ENCODE measurements at places on chromosomes 12 and 14.

- no peak for DNase-seq
Observed at GRCh38 chr14:34496679-34497513, 34.9 kb upstream of the SPTSSA start.

- DNase-seq: no peak
Observed at GRCh38 chr14:68527329-68527851, 265.5 kb downstream of the ZFP36L1 start.

- no peak for DNase-seq
Observed at GRCh38 chr12:11830307-11830801, 180.9 kb downstream of the ETV6 start.

- DNase-seq: no peak
Observed at GRCh38 chr12:7542813-7543212, 39.2 kb upstream of the CD163 start.

DNA sequence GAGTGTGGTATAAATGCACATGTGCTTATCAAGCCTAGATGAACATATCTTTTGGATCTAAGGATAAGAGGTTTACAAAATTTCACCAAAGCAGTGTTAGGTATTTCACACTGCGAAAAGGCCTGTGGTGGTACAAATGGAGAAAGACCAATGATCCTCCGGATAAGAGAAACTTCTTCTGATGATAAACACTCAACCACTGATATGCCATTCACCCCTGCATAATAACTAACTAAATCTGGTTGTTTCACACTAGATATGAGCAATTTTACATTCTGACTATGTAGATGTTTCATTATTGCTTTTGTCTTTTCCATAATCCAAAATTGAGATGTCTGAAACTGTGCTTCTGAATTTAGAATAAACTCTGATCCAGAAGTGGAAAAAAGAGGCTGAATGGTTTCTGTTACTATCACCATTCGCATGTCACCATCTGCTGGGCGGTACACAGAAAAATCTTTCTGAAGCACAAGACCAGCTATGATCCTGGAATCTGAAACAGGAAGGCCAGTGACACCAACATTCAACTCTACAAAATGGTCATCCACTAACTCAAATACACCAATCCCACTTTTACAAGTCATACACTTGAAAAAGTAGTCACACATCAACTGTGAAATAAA, 1.3 kb downstream of the BBS10 start:
- DNase-seq: peak; percentile 40

DNA sequence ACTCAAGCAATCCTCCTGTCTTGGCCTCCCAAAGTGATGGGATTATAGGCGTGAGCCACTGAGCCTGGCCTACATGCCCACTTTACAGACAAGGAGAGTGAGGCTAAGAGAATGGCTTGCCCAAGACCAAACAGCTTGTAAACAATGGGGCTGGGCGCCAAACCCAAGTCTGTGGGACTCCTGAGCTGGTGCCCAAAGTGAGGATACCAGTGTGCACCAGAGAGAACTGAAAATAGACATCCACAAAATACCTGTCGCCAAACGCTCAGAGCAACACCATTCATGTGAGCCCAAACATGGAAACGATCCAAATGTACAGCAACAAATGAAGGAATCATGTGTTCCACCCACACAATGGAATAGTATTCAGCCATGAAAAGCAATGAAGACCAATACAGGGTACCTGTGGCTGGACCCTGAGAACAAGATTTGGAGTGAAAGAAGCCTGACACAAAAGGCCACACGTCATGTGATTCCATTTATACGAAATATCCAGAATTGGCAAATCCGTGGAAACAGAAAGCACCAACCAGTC, 38.2 kb downstream of the CCNK start:
- no peak for DNase-seq

GRCh38 chr14:96096639-96097610, 57.8 kb downstream of the C14orf132 start:
- no peak for DNase-seq

GRCh38 chr12:507391-507796, 47.7 kb downstream of the B4GALNT3 start:
- DNase-seq: no peak

DNA sequence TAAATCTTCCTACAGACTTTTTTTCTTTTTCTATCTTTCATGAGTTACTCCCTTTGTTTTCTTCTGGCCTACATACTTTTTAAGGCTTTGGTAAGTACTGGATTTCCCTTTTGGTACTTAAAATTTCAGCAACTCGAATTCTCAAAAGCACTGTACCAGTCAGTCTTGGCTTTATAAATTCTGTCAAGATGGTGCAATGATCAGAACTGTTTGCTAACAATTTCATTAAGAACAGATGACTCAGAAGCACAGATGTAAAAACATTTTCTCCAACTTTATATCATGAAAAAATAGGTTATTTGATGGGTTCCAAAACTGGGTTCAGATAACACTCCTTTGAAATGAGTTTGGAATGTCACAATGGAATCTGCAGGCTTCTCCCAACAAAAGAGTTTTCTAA, 1961.8 kb upstream of the FLRT2 start:
- DNase-seq: no peak

GRCh38 chr12:132262256-132263060, 66.9 kb downstream of the GALNT9 start:
- no peak for DNase-seq

DNA sequence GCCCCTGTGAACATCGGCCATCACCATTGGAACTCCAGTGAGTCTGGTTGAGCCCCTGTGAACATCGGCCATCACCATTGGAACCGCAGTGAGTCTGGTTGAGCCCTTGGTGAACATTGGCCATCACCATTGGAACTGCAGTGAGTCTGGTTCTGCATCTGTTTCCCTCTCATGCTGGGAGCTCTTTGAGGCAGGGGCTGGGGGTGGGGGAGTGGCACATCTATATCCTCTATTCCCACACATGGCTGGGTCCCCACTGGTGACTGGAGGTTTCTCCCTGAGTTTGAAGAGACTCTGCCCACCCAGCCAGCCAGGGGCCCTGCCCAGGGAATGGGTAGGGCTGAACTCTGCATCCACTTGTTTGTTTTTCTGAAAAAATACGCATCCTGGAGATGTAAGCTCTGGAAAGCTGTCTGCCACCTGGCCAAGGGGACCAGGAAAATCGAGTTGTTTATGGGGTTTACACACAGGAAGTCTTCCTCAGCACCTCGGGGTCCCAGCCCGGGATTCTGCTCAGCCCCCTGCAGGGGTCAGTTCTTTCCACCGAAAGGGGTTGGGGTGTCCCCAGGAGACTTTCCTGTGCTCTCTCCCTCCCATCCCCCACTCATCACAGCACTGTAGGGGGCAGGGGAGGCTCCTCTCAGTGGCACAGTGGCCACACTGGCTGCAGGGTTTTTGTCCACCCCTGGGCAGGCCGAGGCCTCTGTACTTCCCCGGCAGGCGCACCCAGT, 170.5 kb upstream of the GSC start:
- DNase-seq: no peak

GRCh38 chr14:61154641-61155040, 126.5 kb downstream of the TMEM30B start:
- DNase-seq: no peak

GRCh38 chr14:67343601-67344230, 15.9 kb downstream of the ATP6V1D start:
- no peak for DNase-seq

DNA sequence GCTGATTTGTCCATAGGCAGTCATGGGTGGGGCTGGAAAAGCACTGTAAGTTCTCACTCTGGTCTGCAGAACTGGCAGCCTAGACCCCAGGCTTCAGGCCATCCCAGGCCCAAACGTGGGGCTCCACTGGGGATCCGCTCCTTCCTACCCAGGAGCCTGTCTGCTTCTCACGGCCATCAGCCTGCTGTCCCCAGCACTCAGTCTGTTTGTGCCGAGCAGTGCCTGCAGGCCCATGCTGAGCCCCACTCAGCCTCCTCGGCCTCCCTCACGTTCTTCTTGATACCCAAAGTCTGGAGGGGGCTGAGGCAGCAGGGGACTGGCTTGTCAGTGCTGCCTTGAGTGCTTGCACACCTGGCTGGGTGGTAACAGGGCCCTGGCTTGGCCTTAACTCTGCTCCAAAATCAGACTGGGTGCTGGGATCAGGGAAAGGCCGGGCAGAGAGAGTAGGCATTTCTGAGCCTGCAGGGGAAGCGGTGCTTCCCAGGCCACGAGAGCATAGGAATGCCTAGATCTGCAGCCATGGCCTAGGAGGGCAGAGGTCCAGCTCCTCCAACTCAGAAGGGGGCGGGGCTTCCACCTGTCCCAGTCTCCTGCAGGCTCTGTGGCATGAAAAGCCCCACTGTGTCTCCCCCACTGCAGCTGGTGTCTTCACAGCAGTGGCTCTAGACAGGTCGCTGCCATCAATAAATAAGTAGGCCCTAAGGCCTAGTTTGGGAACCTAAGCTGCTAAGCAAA, 772.4 kb upstream of the FBXO33 start:
- no peak for DNase-seq

All from COR-L47 (cell line).